Myocyte (in vitro differentiated cells): ENCODE measurements at places on chromosomes 3 and 15. TPM values are rescaled to one million over a fixed set of nuclear protein-coding genes. Genes with fewer than 3 reads are reported as not detected.
A peak's percentile ranks its signal among the peaks of the same experiment; 100 is the strongest.

DNA sequence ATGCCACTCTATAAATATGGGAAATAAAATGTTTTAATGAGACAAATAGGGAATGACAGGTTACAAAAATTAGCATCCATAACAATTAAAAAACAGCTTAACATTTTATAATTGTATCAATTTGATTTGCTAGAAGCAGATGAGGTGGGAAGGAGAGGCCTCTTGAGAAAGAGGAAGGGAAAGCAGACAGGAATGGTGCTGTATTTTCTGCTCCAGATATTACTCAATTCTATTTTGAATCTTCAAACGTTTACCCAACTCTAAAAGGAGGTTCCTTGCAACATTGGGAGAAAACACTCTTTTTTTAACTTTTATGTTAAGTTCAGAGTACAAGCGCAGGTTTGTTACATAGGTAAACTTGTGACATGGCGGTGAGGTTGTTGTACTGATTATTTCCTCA lies 44.9 kb upstream of the ALDH1A3 start:
- no peak for DNase-seq

DNA sequence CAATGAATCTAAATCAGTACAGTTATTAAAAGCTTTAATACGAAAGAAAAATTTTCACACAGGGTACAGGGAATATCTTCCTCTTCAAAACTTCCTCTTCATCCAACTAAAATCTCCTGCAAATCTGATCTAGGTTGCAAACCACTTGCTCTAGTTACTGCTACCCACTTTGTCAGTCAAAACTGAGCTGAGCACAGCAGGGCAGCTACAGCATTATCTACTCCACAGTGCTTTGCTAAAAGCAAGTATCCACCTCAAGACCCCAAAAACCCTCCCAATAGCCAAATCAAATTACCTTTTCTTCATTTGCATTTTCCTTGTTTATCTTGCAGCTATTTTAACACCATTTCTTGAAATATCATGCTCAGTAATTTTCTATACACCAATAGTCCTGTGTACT lies 14.7 kb downstream of the ZNF280D start:
- no peak for DNase-seq

DNA sequence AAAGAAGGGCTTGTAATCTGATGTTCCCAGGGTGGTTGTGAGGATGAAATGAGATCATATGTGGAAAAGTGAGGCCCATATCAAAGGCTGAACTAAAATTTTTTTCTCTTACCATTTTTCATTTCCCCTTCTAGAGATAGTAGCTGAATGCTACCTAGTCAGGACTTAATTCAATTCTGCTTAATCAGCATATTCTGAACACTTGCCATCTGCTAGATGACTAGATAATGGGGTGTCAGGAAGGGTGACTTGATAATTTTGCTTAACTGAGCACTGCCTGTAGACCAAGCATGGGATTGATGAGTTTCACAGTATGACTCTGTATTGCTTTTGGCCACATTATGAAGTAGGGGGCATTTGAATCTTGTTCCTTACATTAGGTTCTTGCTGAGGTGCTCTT lies 136.2 kb downstream of the CHST2 start:
- DNase-seq: no peak

DNA sequence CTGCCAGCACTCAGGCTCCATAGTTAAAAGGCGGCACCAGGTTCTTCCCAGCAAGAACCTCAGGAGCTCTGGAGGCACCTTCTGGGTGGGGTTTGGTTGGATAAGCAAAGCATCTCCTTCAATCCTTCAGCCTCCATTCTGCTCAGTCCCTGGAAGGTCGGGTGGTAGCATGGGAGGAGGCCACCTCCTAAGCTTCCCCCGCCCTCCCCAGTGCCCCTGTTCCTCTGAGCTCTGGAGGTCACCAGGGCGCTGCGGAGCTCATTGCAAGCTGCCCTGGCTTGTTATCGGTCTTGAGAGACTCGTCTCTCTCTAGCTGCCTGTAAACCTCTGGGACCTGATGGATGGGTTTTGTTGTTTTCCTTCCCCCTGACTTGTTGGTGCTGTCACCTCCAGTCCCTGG lies 124.8 kb downstream of the RPLP1 start:
- no peak for DNase-seq

DNA sequence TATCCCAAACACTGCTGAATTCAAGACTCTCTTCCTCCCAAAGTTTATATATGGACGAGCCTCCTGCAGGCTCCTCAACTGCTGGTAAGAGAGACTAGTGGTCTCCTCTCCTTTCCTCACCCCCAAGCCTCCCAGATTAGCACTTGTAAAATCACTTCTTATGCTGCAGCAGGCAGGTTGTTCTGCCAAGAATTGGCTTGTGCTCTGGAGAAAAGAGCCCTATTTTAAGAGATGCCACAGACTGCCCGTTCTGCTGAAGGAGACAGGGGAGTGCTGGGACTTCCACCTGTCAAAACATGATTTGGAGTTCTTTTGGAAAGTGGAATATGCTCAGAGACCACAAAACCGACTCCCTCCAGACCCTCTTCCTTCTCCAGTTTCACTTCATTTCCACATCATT lies 230.9 kb upstream of the EIF1B start:
- DNase-seq: peak; percentile 12

DNA sequence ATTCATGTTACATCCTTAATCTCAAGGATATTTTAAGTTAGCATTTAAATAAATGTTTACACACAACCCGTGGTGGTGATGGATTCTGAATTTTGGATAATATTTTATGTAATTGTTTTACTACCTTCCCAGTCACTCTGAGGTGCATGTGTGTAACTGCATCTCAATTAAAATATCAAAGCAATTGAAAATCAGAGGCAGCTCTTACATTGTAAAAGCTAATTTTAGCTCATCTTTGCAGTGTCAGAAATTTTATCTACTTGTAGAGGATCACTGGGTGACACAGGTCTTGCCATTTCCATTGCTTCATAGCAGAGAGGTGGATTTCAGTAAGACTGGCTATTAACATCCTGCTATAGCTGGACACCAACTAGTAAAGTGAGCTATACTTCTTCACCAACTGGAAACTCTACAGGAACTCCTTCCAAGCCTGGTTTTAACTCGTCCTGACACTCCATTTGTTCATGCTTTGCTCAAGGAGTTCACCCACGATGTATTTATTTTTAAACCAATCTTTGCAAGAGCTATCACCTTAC lies 19.6 kb upstream of the MITF start:
- peak; percentile 36 for DNase-seq

LRRIQ4 gene
- total RNA-seq: not detected in 2 replicates

DNA sequence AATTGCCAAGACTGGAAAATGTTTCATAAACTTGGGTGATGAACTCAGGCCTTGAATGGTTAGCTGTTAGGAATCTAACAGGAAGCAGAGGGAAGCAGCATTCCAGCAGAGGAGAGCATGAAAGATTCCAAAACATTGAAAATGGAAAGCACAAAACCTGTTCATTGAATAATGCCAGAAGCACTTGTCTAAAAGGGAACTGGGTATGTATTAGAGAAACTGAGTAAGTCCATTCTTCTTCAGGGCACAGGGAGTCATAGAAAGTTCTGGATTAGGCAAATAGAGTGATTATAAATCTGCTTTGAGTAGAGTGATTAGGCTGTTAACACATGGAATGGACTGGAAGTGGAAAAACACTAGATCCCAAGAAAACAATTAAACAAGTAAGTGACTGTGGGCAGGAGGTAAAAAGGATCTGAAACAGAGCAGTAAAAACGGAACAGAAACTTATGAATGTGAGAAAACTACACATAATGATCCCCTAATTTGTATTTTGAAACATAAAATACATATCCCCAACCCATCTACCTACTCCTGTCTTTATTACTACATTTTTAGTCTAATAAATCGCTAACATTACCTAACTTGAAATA lies 343.4 kb downstream of the TBC1D5 start:
- no peak for DNase-seq

DNA sequence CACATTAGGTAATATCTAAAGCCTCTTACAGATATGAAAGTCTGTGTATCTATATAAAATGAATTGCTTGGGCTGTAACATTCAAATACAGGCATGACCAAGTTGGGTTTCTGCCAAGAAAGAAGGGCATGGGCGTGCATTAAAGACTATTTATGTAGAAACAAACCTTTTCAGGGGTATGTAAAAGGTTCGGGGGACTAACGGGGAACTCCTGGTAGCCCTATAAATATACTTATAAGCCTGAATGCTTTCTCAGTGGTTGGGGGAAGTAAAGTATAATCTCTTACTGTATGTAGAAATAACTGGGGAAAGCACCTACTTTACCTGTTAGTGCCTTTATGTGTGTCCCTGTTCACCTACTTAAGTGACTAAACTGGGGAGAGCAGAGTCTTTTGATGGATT lies 154.5 kb upstream of the TBL1XR1 start:
- DNase-seq: no peak

GRCh38 chr3:195425849-195426248 lies 17.0 kb downstream of the ACAP2 start:
- no peak for DNase-seq

- no peak for DNase-seq
These were observed 286.1 kb downstream of the ZNF621 start for GRCh38 chr3:40810813-40811212.

BHLHE40 gene
- total RNA-seq: 36.5 and 80.1 TPM in 2 replicates

DNA sequence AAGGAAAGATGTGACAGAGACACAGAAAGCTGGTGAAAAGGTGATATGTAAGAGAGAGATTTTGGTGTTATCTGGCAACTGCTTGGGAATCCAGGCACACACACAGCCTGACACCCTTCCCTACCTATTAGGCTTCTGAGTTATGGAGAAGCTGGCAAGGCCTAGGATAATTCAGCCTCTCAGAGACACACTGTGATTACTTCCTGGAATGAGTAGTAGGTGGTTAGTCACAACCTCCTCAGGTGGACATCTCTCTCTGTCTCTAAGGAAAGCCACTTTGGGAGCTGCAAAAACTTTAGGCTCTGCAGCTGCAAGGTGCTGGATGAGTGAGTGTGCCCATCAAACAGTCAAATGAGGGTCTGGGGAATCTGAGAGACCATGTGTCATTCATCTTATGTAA lies 201.9 kb downstream of the PDCD6IP start:
- no peak for DNase-seq

GRCh38 chr3:132641837-132642538 lies 17.6 kb downstream of the ACAD11 start:
- DNase-seq: peak; percentile 64

- peak; percentile 63 for DNase-seq
These were observed 387.9 kb downstream of the ZIC1 start for GRCh38 chr3:147797095-147797494.

DNA sequence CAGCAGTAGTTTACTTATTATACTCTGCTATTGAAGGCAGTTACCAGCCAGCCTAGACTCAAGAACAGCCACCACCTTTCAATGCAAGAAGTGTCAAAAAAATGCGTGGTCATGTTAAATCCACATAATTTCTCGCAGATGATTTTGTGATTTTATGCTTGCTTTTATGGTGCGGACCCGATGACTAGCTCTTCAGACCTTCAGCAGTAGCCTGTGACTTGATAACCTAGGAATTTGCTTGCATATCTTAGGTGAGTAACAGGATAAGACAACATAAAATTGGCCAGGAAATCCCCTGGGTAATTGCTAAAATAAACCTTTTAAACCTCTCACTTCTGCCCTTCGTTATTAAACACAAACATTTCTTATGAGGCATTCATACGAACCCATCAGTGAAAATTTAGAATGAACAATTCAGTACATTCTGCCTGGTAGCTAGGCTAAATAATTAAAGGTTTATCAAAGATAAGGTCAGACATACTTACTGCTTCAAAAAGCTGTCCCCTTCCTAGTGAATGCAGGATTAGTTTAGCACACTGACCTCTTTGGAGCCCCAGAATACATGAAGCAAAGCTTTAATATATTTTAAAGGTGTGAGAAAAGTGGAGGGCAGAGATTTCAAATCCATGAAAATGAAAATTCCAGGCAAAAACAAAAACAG lies 798.8 kb downstream of the OTOL1 start:
- peak; percentile 62 for DNase-seq

GRCh38 chr3:171954690-171955383 lies 84.5 kb upstream of the FNDC3B start:
- no peak for DNase-seq

DNA sequence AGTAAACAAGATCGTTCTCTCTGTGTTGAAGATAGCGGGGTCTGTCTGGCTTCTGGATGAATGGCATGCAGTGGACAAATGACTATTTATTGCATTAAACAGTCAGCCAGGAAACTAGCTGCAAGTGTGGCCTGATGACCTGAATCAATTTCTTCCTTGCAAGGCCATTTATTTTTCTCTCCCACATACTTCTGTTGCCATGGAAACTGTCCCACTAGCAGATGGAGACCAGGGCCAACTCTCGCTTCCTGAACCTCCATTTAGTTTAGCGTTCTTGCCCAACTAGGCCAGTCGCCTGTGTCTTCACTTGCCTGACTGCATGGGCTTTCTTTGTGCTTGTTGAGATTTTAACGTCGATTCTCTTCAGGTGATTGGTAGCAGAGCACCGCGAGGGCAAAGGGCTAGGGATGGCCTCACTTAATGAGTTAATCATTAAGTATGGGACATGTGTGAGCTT lies 27.6 kb downstream of the LMCD1 start:
- no peak for DNase-seq

DNA sequence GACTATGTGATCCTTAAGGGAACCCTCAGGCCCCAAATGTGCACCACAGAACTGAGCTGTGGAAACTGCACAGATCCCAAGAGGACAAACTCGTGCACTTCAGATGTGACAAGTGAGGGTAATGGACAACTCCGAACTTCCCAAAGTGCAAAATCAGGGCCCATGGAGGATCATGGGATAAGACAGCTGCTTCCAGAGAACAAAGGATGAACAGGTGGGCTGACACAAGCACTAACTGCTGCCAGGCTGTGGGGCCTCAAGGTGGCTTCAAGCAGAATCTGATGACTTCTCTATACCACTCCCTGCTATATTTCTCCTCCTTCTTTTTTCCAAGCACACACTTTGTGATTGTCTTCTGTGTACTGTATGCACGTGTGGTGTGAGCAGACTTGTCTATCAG lies 5.4 kb downstream of the TARS3 start:
- peak; percentile 72 for DNase-seq

DNA sequence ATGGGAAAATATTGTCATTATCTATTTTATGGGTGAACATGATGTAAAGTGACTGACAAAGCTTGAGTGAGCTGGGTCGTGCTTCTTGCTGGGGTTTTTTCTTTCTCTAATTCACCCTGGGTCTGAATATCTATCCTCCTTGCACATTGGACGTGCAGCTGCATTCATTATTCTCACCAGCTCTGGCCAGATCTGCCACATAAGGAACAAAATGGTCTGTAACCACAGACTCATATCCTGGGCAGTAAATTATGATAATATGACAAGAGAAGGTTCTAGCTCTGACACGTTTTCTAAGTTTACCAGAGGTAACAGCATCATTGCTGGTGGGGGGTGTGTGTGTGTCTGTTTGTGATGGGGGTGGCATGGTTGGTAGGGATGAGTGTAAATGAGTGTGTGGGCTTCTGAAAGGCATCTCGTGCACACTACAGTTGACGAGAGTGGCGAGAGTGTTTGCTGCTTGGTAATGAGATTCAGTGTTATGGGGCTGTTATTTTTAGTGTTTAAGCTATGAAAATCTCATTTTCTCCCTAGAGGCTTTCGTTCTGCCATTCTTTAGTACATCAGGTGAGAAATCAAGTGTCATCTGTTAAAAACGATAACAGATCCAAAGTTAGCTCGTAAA lies 418.4 kb downstream of the PDCD6IP start:
- DNase-seq: no peak

- no peak for DNase-seq
These were observed 208.5 kb downstream of the TBL1XR1 start for GRCh38 chr3:176988795-176989194.

GPR171 gene
- total RNA-seq: not detected in 2 replicates

NUP210 gene
- not detected in 2 replicates for total RNA-seq

GPR149 gene
- not detected in 2 replicates for total RNA-seq

GRCh38 chr3:157310329-157311052 lies 126.2 kb upstream of the PTX3 start:
- no peak for DNase-seq

GRCh38 chr15:27268923-27269322 lies 297.9 kb downstream of the GABRG3 start:
- DNase-seq: no peak

CCK gene
- total RNA-seq: not detected in 2 replicates
